ENCODE measurements at places on chromosomes 12 and 14.

GRCh38 chr14:37816135-37816534 lies 220.7 kb downstream of the TTC6 start:
- DNase-seq, result no peak

- DNase-seq, result no peak
Measured at GRCh38 chr12:2877953-2878732, 1.1 kb downstream of the RHNO1 start.

DNA sequence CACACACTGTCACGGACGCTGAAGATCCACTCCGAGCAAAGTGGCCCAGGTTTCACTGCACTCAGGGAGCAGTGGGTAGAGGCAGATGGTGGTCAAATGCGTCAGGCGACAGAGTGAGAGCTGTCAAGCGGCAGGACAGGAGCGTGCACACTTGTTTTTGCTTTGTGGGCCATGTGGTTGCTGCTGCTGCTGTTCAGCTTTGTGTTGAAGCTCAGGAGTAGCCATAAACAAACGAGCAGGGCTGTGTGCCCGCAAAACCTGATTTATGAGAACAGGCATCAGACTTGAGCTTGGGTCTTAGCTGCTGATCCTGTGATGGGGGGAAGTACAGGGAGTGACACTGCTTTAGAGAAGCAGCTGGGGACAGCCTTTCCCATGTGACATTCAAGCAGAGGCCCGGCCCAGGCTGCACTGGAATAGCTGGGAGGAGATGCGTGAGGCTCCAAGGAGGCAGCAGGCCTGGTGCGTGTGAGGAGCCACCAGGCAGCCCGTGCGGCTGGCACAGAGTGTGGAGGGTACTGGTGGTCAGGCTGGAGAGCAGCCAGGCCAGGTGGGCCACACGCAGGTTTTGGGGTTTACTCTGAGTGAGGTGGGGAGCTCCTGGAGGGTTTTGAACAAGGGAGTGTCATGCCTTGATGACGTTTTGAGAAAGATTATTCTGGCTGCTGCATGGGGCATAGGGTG lies 31.1 kb upstream of the ASPG start:
- DNase-seq, result no peak

GRCh38 chr12:64229796-64230195 lies 7.7 kb upstream of the KICS2 start:
- no peak for DNase-seq

GRCh38 chr14:98229656-98230366 lies 1042.2 kb downstream of the BCL11B start:
- DNase-seq, result no peak
